ENCODE measurements at places on chromosomes 6 and 20. TPM values are rescaled to one million over a fixed set of nuclear protein-coding genes. Genes with fewer than 3 reads are reported as not detected.

- DNase-seq: no peak
Measured at GRCh38 chr6:143536461-143536865, 24.9 kb upstream of the FUCA2 start.

DNA sequence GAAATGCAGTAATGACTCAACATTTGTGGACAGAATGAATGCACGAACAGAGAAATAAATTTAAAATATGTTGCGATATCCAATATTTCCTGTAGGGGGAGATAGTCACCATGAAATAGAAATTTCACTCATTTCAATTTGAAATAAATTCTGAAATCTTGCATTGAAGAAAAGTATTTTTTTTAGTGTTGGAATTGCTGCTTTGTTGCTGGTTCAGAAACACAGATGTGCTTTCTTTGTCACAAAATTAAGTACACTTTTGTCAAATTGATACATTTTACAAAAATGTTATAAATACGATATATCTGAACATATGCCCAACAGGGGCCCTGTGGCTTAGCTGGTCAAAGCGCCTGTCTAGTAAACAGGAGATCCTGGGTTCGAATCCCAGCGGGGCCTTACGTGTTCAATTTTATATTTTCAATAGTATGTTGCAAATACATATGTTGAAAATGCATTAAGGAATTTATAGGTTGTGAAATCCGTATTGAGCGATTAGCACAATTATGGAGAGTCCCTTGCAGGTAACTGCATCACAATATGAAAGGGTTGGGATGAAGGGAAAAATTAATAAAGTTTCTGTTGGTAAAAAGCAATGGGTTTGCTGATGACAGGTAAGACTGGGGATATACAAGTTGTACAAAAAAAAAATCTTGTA is 85.4 kb upstream of the PRSS16 start:
- DNase-seq: no peak

DNA sequence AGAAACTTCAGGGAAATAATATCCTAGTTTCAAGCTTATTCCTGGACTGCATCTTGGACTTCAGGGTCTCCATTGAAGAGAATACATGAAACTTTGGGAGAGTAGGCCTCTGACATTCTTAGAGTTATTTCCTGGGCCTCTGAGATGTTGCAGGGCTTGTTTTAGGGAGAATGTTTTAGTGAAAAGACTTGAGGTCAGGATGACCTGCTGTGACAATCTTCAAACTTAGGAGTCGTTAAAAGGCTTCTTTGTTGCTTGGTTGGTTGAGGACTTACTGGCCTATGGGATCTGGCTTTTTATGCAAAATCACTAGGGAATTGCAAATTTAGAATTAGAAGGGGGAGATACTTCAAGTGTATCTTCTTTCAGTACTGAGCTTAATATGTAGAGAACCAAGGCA is 613.2 kb upstream of the FLRT3 start:
- DNase-seq: no peak

GRCh38 chr6:37878150-37878710 is 58.7 kb downstream of the ZFAND3 start:
- no peak for DNase-seq

- no peak for DNase-seq
Measured at GRCh38 chr20:53623134-53623453, 29.5 kb upstream of the ZNF217 start.

DNA sequence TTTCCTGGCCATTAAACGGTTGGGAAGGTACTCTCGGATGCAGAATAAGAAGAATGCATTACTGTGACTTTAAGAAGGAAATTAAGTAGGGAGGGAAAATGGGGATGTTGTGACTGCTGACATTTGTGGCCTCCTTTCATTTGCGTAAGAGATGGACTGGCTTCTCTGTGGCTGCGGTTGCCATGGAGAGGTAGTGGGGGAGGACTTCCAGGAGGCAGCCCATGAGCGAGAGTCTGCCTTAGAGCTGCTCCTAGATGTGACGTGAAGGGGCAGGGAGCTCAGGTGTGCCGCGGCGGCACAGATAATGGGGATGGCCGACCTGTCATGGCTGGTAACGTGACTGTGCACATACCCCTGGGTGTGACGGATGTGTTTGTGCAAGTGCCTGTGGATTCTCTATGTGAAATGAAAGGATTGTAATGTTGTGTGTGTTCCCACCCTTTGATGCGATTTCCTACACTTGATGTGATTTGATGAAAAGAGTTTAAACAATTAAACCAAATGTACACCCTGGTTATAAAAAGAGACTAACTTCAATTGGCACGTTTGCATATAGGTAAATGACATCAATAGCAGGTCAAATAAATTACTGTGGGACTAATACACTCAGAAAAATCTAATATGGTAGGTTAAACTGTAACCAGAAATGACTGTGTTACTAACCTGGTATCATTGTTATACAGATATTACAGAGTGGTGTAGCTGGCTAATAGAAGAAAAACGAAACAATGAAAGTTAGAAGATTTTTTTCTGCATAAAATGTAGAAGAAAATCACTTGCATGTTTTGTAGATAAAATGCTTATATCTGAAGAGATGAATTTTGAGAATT is 48.9 kb downstream of the HIVEP1 start:
- peak; percentile 56 for DNase-seq

GRCh38 chr6:101395345-101395744 is 1.8 kb downstream of the GRIK2 start:
- no peak for DNase-seq

PABPC1L gene
- 105 TPM for polyA plus RNA-seq

TXLNB gene
- polyA plus RNA-seq: 2.7 TPM

- no peak for DNase-seq
Measured at GRCh38 chr6:83199863-83200225, 6.7 kb downstream of the RWDD2A start.

CNR1 gene
- 1.5 TPM for polyA plus RNA-seq

DNA sequence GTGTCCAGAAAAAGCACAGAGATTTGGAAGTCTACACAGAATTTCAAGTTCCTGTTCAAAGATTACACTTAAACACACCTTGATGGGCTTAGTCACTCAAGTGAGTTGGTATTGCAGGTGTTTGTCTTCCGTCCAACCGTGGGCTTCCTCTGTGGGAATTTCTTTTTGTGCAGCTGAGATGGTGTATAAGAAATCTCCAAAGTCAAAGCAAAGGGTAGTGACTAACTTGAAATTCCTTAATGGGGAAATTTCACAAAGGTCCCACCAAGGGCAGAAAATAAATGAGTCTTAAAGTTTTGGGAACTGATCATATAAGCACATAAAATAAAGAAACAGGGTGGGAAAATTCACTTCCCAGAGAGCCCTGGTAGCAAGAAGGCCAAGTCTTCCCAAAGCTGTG is 102.0 kb upstream of the TNFAIP3 start:
- DNase-seq: no peak

DNA sequence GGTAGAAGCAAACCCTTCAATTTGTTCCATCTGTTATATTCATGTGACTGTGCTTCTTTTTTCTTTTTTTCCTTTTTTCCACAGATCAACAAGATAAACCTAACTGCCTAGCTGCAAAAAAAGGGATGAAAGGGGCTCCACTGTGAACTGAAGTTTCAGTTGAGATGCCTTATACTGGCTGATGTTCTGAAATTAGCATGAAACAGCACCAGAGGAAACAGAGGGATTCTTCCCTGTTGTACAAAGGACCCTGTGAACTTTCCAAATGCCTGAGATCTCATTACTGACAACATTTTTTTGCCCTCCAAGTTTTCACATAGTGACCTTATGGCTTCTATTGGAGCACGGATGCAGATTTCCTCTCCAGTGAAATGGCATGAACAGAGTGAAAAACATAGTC is 302.7 kb upstream of the TFAP2D start:
- DNase-seq: no peak

- DNase-seq: no peak
Measured at GRCh38 chr6:50147371-50147770, 97.6 kb upstream of the DEFB112 start.

DNA sequence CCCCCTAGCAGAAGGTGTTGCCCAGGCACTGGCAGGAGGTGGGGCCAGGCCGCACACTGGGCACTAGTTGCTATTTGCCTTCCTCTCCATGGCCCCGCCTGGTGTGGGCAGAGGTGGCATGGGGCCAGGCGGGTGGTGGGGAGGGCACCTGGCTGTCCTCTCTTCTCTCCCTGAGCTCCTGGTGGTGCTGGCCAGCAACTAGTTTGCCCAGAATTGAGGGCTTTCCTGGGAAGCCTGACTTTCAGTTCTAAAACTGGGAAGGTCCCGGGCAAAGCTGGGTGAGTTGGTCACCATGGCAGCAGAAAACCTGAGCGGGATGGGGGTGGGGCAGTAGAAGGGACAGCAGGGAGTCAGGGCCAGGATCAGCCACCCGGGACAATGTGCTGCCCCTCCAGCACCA is 48.2 kb downstream of the RBM38 start:
- DNase-seq: peak; percentile 73

DNA sequence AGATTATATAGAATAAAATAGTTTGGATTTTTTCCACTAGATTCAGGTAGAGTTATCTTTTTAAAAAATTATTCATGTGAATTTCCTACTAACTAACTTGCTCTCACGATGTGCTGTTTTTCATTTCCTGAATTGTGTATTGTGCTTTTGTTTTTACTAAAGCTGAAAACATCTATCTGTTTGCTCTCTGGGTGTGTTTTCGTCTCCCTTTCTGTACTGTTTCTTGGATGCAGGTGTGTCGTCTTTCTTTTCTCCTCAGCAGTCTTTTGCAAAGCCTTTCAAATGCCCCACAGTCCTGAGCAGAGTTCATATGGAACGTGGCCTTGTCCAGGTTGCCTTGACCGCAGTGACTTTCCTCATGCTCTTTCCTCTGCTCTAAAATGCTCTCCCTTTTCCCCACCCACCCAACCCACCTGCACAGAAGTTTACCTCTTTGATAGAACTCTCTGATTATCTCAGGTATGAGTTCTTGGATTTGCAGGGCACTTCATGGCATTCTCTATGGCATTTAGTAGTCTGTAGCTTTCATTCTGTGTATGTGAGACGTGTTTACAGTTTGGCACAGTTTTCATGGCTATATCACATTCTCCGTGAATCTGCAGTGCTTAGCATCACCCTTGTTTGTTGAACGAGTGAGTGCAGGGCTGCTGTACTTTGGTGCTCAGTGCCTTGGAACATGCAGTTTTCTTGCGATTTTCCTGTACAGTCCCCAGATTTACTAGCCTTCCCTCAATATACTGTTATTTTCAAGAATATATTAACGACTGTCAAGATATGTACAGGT is 77.1 kb downstream of the FARS2 start:
- DNase-seq: no peak

EPPIN gene
- polyA plus RNA-seq: 0.55 TPM

GRCh38 chr6:161413355-161413771 is 139.5 kb upstream of the AGPAT4 start:
- DNase-seq: no peak

DNA sequence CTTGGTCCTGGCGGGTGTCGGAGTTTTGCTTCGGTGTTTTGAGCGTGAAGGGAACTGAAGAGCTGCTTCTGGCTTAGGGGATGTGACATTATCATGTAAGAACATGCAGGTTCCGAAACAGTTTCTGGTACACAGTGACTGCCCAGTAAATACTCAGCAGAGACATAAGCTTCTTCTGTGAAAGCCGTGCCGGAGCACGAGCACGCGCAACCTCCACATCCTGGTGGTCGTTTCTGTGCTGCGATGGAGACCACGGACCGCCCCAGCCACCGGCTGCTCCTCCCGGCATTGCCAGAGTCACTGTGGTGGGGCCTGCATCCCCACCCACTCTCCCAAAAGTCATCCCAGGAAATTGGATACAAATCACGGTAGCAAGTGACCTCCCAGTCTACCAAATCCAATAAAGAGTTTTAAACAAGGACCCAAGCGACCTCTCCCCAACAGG is 18.7 kb downstream of the KIF25 start:
- no peak for DNase-seq

Measured in left kidney (tissue), 8 donors.